ENCODE measurements at places on chromosomes 7 and 10.

DNA sequence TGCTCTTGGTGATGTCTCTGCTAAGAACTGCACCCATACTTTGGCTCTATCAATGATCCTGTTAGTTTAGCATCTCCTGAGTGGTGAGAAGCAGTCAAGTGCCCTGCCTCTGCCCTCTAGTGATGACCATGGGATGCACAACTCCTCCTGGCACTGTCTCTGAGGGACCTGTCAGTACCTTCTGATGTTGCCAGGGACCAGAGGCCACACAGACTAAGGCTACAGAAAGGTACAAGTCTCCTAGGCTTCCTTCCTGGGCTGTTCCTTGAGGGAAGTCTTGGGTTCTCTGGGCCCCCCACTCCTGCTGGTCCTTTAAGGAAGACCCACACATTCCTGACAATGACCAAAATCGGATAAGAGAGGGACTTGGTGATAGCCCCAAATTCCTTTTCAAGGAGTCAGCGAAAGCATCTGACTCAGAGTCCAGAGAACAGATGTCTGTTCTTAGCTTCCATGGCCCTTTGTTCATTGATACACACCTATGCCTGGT lies 15.3 kb downstream of the NKX2-3 start:
- no peaks in the 10 kb centered on the region for H3K4me1 ChIP-seq
- H3K27ac ChIP-seq = no peak overlapping the region
- H3K4me3 ChIP-seq = no peak overlapping the region

DNA sequence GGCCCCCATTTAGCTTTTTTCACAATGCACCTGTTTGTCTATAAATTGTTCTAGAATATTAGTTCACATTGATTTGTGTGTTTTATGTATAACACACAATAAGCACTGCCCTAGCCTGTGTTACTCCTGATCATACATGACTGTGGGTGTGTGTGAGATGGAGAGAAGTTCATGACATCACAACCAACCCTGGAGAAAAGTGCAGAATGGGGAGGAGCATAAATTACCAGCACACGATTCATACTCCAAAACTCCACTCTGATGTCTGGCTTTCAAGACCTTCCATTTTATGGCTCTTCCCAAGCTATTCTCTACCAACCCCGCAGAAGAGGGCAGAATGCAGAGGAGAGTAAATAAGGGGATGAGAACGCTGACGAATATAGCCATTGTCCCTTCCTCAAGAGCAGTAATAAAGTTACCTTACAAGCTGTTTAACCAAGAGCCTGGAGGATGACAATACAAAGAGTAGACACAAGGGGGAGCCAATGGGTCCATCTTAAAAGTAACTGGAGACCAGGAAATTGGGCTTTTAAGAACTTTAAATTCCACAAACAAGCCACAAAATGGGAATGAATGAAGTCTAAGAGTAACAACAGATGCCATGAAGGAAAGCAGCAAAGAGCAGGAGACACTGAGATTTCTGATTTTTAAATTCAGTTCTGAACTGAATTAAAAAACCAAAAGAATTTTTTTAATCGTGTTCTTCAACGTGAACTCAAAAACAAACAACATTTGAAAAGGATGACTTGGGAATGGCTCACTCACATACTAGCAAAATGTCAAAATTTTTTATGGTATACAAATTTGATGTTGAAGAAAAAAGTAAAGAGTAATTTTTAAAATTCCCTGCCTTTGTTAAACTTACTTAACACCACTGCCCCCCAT lies 159.6 kb downstream of the PARD3 start:
- H3K27ac ChIP-seq = no peak overlapping the region
- H3K4me3 ChIP-seq = no peak overlapping the region
- H3K4me1 ChIP-seq = no peaks in the 10 kb centered on the region
- DNase-seq = peak; percentile 36
- no peaks in the 10 kb centered on the region for H3K27me3 ChIP-seq
- no peaks in the 10 kb centered on the region for H3K36me3 ChIP-seq

DNA sequence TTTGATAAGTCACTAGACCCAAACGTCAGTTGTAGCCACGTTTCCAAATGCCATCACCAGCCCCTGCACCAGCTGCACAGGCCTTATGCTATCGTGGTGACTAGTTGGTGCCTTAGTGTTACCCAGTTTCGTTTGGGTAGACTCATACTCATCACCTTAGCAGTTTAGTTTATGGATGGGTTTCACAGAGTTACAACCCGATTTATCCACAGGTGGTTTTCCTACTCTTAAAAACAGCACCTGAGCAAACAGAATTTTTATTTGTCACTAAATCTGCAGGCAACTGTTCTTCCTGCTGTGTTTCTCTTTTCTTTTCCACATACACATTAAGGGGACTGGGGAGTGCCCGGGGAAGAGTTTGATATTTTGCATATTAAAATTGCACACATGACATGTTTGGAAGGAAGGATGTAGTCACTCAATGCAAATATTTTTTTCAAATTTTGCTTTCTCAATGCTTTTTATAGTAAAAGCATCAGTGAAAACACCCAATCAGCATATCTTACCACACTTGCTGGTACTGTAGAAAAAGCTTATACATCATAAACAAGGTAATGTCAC lies 41.6 kb downstream of the PDSS1 start:
- no peak overlapping the region for H3K27ac ChIP-seq
- DNase-seq = no peak
- H3K36me3 ChIP-seq = no peaks in the 10 kb centered on the region

GRCh38 chr10:124109261-124109660 lies 15.9 kb upstream of the CHST15 start:
- no peaks in the 10 kb centered on the region for H3K36me3 ChIP-seq
- peaks cover 24% of the 10 kb centered on the region for H3K4me1 ChIP-seq
- no peak overlapping the region for H3K27ac ChIP-seq

- no peaks in the 10 kb centered on the region for H3K27me3 ChIP-seq
- no peak for DNase-seq
- H3K27ac ChIP-seq = peak overlapping the region; percentile 63
- H3K36me3 ChIP-seq = no peaks in the 10 kb centered on the region
- no peak overlapping the region for H3K4me3 ChIP-seq
Measured at GRCh38 chr10:85648279-85648754, 718.3 kb downstream of the GRID1 start.

GRCh38 chr7:11846361-11846955 lies 14.5 kb upstream of the THSD7A start:
- H3K36me3 ChIP-seq = peaks cover 3% of the 10 kb centered on the region
- no peak for DNase-seq
- H3K4me1 ChIP-seq = no peaks in the 10 kb centered on the region

GRCh38 chr7:74306730-74307469 lies 17.7 kb downstream of the CLIP2 start:
- H3K27ac ChIP-seq = peak overlapping the region; percentile 48
- H3K36me3 ChIP-seq = no peaks in the 10 kb centered on the region
- DNase-seq = peak; percentile 24
- H3K4me1 ChIP-seq = peaks cover 13% of the 10 kb centered on the region
- H3K4me3 ChIP-seq = peak overlapping the region; percentile 1

- DNase-seq = no peak
- no peak overlapping the region for H3K27ac ChIP-seq
- no peaks in the 10 kb centered on the region for H3K4me1 ChIP-seq
- no peaks in the 10 kb centered on the region for H3K27me3 ChIP-seq
- no peaks in the 10 kb centered on the region for H3K36me3 ChIP-seq
Measured at GRCh38 chr10:62721687-62722086, 82.8 kb upstream of the ADO start.

- no peak for DNase-seq
- H3K4me1 ChIP-seq = no peaks in the 10 kb centered on the region
- no peaks in the 10 kb centered on the region for H3K36me3 ChIP-seq
- H3K4me3 ChIP-seq = no peak overlapping the region
- H3K27me3 ChIP-seq = no peaks in the 10 kb centered on the region
- H3K27ac ChIP-seq = no peak overlapping the region
Measured at GRCh38 chr7:45484094-45484493, 90.1 kb upstream of the ADCY1 start.
